Mesendoderm (in vitro differentiated cells): ENCODE measurements at places on chromosomes 16 and 17.

DNA sequence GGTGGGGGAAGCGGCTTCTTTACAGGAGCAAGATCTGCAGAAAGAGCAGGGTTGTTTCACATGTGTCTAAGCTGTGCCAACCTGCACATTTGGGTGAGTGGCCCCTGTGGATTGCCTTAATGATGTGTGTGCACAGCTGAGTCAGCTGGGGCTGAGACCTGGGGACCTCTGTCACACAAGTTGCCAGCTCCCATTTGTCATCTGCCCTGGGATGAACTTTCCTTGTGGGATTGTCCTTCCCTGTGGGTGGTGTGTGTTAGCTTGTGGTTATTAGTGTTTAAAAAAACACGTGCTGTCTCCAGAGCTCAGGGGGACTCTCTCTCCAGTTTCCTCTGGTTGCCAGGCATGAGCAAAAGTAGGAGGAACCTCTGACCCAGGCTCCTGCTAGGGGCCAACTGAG lies 400.5 kb upstream of the CCL2 start:
- no peak for DNase-seq

DNA sequence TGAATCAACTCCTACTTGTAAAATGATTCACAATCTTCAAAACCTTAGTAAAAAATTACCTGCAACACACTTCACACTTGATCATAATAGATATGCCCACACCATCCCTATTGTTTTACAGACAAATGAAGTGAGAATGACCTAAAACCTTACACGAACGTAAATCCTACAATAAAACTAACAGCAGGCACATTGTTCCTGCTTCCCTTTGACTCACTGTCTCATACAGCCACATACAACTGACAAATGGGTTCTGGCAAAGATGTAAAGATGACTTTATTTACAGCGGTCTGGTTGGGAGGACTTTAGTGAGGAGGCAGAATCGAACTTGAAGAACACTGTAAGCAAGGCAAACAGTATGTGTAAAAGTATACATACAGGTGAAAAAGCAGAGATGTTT lies 188.7 kb downstream of the MYO1D start:
- DNase-seq: peak; percentile 4

DNA sequence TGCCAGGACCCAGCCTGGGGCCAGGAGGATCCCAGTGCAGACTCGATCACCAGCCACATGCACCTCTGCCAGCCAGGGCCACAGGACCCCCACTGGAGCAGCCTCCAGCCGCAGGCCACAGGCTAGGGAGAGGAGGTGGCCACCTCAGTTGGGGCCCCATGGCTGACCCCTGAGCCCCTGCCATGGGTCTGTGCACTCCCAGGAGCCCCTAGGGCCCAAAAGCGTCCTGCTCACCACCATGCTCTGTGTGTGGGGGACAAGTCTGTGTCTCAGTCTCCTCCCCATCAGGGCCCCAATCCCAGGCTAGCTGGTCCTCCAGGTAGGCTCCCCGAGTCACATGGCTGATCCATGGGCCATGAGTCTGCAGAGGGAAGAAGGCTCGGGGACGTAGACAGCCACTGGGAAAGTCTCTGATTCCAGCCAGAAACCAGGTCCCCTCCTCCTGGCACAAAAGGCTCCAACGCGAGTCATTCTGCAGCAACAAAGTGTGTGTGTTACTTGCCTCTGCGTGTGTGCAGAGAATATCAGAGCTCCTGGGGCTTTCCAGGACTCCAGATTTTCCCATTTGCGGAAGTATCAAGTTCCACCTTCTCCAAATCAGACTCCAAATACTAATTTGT lies 6.1 kb upstream of the PRSS8 start:
- DNase-seq: no peak

DNA sequence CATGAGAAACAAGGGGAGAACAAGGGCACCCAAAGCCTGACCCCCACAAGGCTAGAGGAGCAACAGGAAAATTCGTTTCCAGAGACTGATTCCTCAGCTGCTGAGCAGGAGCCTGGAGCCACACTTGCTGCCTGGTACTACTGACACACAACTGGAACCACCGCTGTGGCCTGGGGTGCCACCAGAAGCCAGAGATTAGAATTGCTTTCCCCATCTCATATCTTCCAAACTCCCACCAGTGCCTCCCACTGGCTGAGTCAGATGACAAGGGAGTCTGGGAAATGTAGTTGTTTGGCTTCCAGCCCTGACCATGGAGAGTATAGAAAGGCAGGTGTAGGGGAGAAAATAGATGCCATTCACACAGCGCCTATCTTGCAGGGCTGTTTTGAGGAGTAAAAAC lies 4.1 kb upstream of the TMEM11 start:
- peak; percentile 78 for DNase-seq

DNA sequence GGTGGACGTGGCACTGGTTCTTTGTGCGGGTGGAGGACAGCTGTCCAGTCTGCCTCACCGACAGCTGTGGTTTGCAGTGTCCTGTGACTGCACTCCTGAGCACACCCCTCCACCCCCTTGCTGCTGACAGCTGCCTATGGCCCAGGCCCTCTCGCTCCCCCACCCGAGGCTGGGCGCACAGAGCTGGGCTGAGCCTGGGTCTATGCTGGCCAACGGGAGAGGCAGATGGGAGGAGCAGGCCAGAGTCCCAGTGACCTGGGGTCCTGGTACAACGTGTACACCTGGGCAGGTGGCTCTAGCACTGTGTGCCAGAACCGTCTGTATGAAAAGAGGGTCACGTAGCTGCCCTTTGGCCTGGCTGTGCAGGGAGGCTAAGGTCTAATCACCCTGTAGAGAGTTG lies 30.5 kb downstream of the BAIAP2 start:
- no peak for DNase-seq

- DNase-seq: no peak
Observed at GRCh38 chr16:29308644-29309546, 97.6 kb downstream of the NPIPB11 start.

- no peak for DNase-seq
Observed at GRCh38 chr16:84663433-84664101, 15.3 kb downstream of the KLHL36 start.

DNA sequence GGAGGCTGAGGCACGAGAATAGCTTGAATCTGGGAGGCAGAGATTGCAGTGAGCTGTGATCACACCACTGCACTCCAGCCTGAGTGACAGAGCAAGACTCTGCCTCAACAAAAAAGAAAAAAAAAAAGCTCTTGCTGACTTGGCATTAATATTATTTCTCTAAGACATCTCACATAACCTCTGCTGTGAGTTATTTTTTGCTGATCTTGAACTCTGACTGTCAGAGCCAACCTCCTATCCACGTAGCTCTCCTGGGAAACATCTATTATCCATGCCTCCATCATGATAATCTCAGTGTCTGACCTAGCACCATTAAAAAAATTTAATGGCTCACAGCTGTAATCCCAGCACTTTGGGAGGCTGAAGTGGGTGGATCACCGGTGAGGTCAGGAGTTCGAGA lies 12.7 kb upstream of the ULK2 start:
- DNase-seq: no peak

- peak; percentile 86 for DNase-seq
Observed at GRCh38 chr17:29219378-29220047, 27.1 kb upstream of the CRYBA1 start.

- no peak for DNase-seq
Observed at GRCh38 chr17:45363498-45363897, 46.7 kb upstream of the MAP3K14 start.

DNA sequence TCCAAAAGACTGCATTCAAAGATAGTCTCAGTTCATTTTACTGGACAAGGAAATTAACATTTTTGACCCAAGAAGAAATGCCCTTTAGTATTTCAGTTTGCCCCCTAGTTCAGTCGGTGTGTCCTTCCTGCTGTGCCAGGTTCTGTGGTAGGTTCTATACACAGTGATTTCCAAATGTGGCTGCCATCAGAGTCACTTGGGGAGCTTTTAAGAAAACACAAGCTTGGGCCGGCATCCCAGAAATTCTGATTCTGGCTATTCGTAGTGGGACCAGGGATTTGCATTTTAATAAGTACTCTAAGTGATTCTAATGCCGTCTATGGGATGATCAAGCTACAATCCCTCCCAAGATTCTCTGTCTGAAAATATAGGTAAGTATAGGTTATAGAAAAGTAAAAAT lies 10.2 kb downstream of the RSPRY1 start:
- no peak for DNase-seq

- DNase-seq: peak; percentile 38
Observed at GRCh38 chr17:81457401-81457800, 55.2 kb downstream of the ACTG1 start.

DNA sequence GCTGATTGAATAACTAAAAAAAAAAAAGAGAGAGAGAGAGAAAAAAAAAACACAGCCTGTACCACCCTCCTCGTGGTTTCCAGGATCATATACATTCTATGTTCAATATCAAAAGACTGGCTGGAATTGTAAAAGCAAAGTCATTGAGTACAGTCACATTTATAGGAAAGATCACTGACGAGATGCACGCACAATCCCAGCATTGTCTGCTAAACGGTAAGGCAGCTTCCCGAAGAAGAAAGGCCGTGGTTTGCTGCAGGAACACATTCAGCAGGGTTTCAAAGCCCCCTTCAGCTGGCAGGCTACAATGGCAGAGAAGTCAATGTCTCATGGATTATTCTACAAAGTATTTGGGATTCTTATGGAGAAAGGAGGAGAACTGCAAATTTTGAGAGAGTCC lies 9.3 kb downstream of the NQO1 start:
- DNase-seq: no peak

- DNase-seq: peak; percentile 77
Observed at GRCh38 chr17:30095507-30096244, 20.9 kb upstream of the NSRP1 start.

DNA sequence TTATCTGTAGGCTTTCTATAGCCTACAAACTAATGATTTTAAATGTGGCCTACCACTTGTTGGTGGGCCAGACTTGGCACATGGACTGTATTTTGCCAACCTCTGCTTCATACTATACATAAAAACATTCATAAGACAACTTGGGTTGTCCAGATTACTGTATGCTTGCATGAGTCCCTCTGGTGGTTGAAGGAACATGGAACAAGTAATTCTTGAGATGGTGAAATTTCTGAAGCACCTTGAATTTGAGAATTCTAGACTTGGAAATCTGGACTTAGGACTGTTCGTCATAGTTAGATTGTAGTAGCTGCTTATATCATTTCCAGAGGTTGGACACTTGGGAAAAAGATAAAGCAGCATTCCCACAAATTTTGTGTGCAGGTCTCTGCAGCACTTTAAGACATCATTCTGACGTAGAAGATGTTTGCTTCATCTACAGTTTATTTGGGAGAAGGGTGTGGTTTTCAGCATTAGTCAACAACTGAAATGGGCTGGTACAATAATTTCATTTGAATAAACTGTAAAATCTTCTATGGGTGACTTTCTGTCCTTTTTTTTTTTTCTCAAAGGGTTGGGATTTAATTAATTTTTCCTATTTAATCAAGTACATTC lies 31.2 kb downstream of the NFATC3 start:
- no peak for DNase-seq

DNA sequence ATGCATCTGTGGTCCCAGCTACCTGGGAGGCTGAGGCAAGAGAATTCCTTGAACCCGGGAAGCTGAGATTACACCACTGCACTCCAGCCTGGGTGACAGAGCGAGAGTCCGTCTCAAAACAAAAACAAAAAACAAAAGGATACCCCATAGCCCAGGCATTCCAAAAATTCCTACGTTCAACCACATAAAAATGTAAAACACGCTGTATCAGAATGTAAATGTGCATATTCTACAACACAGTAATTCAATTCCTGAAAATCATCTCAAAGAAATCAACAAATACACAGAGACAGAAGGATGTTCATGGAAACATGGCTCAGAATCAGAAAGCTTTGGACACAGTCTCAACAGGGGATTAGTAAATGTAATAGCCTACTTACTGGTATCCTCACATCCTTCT lies 33.0 kb downstream of the COG7 start:
- DNase-seq: no peak

DNA sequence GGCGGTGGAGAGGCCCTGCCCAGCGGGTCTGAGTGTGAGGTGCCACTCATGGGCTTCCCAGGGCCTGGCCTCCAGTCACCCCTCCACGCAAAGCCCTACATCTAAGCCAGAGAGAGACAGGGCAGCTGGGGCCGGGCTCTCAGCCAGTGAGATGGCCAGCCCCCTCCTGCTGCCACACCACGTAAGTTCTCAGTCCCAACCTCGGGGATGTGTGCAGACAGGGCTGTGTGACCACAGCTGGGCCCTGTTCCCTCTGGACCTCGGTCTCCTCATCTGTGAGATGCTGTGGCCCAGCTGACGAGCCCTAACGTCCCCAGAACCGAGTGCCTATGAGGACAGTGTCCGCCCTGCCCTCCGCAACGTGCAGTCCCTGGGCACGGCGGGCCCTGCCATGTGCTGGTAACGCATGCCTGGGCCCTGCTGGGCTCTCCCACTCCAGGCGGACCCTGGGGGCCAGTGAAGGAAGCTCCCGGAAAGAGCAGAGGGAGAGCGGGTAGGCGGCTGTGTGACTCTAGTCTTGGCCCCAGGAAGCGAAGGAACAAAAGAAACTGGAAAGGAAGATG lies 11.2 kb downstream of the VASN start:
- DNase-seq: no peak

DNA sequence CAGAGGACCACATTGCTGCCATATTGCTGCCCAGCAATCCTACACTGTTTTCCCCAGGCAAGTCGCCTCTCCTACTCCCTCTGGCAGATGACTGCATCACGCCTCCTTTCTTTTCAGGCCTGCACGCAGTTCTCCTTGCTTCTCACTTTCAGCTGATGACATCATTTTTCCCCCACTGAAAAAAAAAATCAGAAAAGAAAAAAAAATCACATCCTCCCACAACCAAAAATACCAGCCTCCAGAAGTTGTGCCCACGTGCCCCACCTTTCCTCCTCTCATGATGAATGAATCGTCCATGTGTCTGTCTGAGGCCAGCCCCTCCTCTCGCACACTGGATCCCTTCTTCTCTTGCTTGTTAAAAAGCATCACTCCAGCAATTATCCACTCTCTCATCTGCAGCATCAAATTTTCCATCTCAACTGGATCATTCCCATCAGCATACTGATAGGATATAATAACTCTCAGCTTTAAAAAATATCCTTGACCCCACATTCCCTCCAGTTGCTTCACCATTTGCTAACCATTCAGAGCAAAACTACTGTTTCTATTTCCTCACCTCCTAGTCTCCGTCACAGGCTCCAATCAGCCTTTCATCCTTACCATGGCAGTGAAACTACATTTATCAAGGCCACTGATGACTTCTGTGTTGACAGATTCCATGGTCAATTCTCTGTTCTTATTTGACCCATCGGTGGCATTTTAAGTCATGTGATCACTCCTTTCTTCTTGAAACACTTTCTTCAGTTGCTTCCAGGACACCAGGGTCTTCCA lies 30.1 kb upstream of the DYNLL2 start:
- DNase-seq: peak; percentile 19

DNA sequence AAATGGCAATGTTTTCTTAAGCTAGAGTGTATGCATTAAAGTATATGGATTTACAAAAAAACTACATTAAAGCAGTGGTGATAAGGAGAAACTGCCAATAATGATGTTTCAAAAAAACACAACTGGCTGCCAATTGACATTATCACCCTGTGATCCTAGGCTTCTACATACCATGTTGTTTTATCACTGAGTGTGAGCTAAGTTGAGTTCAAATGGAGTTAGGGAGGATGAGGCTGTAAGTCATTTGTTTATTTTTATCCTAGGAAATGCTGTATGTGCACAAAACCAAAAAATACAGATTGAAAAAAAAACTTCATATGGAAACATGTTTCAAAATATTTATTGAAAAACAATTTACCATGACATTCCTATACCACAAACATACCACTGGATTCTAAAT lies 22.9 kb downstream of the CHCT1 start:
- DNase-seq: no peak

- no peak for DNase-seq
Observed at GRCh38 chr17:43226393-43226792, 2.0 kb downstream of the CCDC200 start.
